ENCODE measurements at places on chromosomes 12 and 14.
A peak's percentile ranks its signal among the peaks of the same experiment; 100 is the strongest.

DNA sequence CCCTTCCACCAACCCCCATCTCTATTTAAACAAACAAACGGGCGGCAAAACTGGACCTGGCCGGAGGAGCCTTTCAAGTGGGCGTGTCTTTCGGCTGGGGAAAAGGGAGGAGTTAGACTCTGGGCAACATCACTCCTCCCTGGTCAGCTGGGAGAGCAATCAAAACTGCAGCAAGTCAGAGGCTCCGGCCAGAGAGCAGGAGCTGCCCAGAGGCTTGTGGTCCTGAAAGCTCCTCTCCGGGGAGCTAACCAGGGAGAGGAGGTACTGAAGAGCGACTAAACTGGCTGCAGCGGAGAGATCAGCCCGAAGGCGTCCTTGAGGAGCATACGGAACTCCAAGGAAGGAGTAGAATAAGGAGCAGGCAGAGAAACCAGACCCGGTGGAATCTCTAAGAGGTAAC lies at the start of gene NEUROD4:
Gene NEUROD4, plus strand, starts transcription at position 191 of the 400 bp plus-strand sequence. CDS start 6,466 bp downstream, outside the sequence.
- peak; percentile 18 for DNase-seq

DNA sequence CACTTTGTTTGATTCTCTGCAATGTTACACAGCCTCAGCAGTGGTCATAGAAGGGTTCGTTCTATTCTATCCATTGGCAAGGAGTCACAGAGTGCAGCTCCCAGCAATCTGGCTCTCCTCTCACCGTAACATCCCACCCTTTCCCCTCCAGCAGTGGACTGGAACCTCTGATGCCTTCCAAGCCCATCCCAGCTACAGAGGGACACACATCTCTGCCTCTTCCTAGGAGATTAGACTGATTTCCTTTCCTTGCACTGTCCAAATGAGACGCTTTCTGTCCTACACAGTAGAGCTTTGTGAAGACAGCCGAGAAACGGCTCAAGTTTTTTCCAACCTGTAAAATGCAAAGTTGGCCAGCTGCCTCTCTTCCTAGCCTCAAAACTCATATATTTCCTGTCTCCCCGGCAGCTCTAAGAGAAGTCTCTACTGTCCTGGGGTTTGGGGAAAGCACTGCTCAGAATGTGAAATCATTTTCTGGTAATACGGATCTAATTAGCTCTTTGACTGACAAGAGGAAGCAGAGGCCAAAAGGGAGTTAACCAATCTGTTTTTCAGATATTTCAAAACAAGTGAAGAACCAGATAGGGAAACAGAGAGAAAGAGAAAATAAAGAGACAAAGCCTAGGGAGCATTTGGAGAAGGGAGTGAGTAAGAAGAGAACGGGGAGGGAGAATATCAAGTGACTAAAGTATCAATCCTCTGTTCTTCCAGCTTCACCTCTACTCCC lies 516 bp downstream of the NINJ2 start:
- DNase-seq: no peak

GRCh38 chr14:89430391-89431236 lies 13.6 kb upstream of the FOXN3 start:
- peak; percentile 76 for DNase-seq

GRCh38 chr14:25140411-25140810 lies 90.5 kb upstream of the STXBP6 start:
- no peak for DNase-seq

- no peak for DNase-seq
Measured at GRCh38 chr12:80837342-80837978, 100.3 kb downstream of the LIN7A start.

- DNase-seq: no peak
Measured at GRCh38 chr14:27506272-27506671, 908.4 kb upstream of the NOVA1 start.

GRCh38 chr14:24876996-24877395 lies 173.0 kb downstream of the STXBP6 start:
- no peak for DNase-seq

- no peak for DNase-seq
Measured at GRCh38 chr12:108865169-108865568, 7.8 kb upstream of the SSH1 start.

DNA sequence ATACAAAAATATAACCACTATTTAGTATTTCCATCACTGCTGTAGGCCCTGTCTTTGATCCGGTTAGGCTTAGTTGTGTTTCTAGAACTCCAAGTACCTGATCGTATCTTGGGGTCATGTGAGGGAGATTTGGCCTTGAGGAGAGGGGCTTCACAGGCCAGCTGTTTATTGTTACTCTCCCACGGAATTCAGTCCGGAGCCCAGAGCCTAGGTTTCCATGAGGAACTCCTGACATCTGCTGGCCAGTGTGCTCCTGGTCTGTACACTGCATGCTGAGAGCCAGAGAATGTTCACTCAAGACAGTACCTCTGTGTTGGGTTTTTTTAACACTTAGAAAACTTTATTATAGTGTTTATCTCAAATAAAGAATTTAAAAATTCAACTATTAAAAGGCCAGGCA lies 341.0 kb upstream of the TMEM132C start:
- DNase-seq: no peak

GRCh38 chr14:59245809-59246295 lies 57.4 kb downstream of the DAAM1 start:
- no peak for DNase-seq

DNA sequence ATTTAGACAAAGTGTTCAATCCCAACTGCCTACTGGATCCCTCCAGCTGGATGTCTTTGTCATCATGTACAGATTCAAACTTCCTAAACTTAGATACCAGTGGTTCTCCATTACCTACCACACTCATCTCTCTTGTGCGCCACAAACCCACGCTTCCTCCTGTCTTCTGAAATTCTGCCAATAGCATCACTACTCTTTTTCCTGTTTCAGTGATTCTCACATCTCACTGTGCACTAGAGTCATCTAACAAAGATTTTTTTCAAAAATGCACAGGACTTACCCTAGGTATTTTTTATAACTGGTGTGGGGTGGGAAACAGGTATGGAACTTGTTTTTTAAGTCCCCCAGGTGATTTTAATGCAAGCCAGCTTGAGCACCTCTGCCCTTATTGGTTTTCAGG lies 5.9 kb downstream of the PSMB5 start:
- DNase-seq: peak; percentile 48

DNA sequence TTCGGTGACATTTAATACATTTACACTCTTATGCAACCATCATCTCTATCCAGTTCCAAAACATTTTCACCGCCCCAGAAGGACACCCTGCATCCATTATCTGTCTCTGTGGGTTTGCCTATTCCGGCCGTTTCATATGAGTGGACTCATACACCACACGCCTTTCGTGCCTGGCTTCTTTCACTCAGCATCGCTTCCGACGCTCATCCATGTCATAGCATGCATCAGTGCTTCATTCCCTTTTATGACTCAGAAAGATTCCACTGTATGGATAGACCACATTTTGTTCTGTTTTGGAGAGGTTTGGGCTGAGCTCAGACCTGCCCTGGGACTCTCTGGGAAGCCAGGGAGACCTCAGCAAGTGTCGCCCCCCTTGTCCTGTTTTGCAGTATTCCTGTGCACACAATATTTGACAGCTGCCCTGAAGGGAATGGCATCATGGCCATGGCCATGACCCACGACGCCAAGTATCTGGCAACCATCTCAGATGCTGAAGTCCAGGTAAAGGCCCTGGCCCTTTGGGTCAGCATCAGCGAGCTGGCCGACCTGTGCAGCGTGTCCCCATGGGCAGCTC lies 23.8 kb downstream of the CFAP251 start:
- DNase-seq: no peak

Data from CD4-positive, alpha-beta T cell treated with Interleukin-17A for 1 hour (primary cell).